ENCODE measurements at places on chromosomes 1 and 21.

- no peak for DNase-seq
Measured at GRCh38 chr1:78586572-78586971, 33.7 kb upstream of the IFI44L start.

DNA sequence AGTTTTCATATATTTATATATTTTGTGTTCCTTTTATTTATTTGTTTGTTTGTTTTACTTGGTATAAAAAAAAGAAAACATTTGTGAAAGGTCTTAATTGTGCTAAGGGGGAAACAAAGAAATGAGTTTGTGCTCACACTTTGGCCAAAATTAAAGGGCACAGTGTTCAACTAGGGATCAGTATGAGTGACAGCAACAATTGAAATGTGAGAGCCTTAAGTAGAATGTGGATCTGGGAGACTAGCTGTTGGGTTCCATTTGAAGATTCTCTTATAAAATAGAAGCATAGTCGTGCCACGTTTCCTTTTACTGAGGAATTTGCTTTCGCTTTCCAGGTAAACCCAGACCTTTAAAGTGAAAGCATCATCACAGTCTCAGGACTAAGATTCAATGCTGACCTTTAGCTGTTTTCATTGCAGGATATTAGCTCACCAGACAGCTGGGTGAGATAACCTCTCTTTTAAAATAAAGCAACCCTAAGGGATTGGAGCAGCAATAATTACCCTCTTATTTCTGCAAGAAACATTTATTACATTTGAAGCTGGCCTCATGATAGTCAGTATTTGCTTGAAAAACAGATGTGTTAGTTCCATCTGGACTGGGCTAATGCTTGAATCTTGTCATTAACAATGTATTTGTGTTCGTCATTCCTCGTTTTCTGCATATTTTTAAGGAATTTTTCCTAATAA is 37.1 kb upstream of the CD55 start:
- no peak for DNase-seq

DNA sequence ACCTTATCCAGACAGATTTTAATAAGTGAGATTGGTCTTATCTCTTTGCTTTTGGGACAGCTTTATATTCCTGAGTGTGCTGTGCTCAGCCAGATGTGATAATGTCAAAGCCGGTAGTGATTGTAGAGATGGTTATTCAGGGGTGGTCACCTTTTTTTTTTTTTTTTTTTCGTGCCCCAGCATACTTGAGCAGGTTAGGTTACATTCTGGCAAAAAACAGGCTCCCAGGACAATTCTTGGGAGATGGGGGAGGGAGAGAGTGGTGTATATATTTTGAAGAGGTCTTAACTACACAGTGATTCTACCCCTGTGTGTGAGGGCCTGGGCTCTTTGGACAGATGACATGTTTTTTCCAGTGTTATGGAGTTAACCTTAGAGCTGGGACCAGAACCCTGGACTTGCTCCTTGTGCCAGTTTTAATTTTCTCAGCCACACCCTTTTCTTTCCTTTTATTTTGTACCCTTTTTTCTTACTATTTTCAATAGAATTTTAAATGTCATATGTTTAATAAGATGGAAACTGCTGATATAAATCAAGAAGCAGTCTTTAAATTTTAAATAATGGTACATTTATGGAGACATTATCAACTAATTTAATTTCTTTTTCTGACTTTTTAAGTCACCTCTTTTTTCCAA is 88.4 kb downstream of the DYRK1A start:
- DNase-seq, result no peak

DNA sequence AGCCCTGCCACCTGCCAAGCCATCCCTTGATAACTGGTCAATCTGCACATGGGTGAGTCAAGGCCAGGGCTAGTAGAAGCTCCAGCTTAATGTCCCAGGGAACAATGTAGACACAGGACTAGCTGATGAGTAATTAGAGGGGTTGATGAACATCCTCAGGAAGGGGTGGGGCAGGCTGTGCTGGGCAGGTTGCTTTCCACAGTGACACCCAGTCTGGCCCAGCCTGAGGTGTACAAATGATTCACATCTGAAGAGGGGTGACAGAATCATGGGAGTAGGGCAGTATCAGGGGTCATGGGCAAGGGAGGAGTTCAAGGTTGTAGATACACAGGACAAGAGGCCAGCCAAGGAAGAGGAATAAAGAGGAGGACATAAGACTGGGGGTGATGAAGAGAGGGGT is 4.3 kb downstream of the LPAR3 start:
- no peak for DNase-seq

- DNase-seq, result no peak
Measured at GRCh38 chr1:38009088-38009840, 3.3 kb upstream of the UTP11 start.

- no peak for DNase-seq
Measured at GRCh38 chr1:156244126-156244525, 2.1 kb downstream of the BGLAP start.

GRCh38 chr1:81409262-81409661 is 391.5 kb upstream of the ADGRL2 start:
- no peak for DNase-seq
